ENCODE measurements at places on chromosomes 3 and 15.

GRCh38 chr3:111616417-111617105 is 21.4 kb upstream of the ZBED2 start:
- DNase-seq, result peak; percentile 40

- DNase-seq, result no peak
Observed at GRCh38 chr3:177401375-177401774, 204.1 kb upstream of the TBL1XR1 start.

- peak; percentile 41 for DNase-seq
Observed at GRCh38 chr3:67349551-67350174, 304.7 kb downstream of the SUCLG2 start.

DNA sequence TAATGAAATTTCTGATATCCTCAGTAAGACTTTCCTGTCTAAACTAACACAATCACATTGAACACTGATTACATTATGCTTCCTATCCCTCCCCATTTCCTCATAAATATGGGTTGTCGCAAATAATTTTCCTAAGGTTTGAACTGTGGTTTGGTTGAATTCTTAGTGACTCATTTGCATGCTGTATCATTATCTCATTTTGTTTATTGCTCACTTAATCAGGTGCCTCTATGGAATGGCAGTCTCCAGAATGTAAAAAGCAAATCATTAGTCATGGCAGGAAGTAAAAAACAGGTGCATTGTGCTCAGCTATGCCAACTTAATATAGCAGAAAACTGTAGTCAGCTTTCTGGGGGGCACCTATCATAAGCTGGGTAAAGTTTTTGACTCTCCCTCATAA is 216.0 kb upstream of the ZBTB20 start:
- peak; percentile 49 for DNase-seq

- DNase-seq, result peak; percentile 8
Observed at GRCh38 chr3:158470944-158471638, 99.9 kb upstream of the MLF1 start.

DNA sequence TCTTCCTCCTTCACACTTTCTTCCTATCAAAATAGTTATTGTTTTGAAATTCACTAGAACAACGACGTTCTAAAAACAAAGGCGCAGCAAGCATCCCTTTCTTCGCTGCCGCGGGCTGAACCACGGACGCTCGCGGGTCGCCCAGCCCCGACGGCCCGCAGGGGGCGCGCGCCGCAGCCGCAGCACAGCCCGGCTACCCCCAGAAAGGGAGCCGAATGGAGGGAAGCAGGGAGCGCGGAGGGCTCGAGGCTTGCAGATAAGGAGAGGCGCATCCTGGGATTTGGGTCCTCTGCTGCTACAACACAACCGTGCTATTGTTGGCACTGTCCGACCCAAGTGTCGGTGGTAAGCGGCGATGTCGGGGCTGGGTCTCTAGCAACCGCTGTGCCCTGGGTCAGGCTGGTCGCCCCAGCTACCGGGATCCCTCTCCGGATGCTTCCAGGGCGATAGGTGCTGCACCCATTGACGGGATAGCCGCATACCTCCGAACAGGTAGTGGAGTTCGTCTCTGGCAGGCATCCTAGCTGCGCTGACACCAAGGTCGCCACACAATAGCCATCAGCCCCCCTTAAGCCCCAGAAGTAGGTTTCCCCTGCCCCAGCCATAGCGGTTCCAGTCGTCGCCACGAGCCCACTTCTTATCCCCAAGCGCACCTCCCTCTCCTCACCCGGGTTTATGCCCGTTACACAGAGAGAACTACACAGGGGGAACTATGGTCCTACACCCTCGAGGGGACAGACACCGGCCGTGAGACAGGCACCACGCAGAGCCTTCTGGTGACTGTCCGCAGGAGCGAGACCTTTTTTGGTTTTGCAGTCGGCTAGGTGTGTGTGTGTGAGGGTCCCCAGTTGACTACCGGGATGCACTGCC is 6.0 kb downstream of the ONECUT1 start:
- DNase-seq, result no peak

DNA sequence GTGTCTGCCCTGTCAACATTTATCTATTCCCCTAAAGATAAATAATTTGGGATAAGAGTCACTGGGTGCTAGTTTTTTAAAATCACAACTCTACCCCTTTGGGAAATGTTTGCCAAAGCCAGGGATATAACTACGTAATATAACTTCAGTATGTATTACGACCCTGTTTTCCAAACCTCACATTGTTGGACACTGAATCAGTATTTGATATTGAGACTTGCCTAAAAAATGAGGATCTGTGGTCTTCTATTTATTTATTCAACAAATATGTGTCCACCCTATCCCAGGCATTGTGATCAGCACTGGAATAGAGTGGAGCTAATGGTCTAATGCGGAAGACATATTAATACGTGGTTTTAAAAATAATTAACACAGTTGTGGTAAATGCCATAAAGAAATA is 4.5 kb upstream of the MGA start:
- peak; percentile 85 for DNase-seq

DNA sequence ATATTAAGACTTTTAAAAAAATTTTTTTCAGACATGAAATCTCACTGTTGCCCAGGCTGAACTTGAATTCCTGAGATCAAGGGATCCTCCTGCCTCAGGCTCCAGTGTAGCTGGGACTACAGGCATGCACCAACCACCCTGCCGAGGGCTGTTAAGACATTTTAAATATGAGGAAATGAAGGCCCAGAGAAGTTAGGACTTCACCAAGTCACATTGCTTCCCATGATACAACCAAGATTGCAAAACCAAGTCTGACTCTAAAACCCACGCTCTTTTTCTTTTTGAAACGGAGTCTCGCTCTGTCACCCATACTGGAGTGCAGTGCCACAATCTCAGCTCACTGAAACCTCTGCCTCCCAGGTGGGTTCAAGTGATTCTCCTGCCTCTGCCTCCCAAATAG is 28.0 kb downstream of the PTPN9 start:
- no peak for DNase-seq

DNA sequence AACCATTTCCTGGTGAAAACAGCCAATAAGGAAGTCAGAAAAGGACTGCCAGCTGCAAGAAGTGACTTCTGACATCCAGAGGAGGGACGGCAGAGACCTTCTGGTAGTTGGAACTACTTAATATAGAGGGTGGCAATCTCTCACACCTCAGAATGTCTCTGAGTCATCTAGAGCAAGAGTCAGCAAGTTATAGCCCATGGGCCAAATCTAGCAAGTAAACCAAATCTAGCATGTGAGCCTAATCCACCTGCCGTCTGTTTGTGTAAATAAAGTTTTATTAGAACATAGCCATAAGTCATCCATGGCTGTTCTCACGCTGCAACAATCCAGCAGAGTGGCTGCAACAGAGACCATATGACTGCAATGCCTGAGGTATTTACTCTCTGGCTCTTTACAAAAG is 160.5 kb upstream of the NR2E3 start:
- DNase-seq, result peak; percentile 3

DNA sequence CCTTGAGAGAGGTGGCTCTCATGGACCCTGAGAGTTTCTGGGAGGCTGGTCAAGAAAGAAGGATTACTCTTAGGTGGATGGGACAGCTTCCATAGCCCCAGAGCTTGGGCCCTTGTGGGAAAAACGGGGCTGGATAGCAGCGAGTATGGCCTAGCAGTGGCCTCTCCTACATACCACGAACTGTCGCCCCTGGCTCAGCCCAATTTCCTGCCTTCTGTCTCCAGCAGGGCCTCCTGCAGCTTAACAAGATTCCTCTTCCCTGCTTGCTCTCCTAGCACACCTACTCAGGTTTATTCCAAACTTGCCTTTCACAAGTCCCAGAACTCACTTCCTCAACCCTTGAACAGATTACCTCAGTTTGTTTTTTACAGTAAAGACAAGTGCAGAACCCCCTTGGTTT is 139.7 kb upstream of the TPM1 start:
- DNase-seq, result no peak

- DNase-seq, result peak; percentile 42
Observed at GRCh38 chr3:35965908-35966307, 326.6 kb downstream of the ARPP21 start.

GRCh38 chr3:127990051-127990450 is 62.2 kb upstream of the SEC61A1 start:
- no peak for DNase-seq

Data from ELR (cell line).